ENCODE measurements at places on chromosomes 12 and 14.

DNA sequence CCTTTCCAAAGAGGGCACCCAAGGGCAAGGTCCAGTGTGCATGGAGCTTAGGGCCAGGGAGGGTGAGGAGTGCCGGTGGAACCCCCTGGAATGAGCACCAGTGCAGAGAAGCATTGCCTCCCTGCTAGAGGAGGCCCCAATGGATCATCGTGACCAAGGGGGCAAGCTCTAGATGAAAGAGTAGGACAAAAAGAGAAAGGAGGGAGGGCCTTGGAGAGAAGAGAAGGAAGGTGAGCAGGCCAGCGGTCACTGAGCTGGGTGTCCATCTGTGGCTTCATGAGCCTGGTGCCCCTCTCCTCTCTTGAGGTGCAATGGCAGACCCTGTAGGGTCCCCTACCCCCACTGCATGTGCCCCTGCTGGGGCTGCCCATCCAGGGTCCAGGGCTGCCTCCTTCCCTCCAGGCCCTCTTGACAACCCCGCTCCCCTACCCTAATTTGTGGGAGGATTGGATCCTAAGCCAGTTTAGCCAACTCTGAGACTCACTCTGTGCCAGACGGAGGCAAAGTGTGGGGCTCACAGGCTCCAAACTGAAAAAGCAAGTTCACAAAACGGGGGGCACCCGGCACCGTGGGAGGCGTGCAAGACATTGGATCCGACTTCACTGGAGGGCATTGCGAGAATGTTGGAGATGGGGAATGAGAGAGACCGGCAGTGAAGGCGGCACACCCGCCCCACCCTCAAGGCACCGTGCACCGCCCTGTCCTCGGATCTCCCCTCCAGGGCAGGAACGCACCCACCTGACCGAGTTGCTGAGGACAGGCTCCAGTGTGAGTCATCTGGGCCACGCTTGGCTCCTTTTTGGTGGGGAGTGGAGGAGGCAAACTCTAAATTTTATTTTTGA, 207.5 kb downstream of the KIF26A start:
- no peak for DNase-seq

- no peak for DNase-seq
Observed at GRCh38 chr14:29161593-29161992, 395.0 kb downstream of the FOXG1 start.

DNA sequence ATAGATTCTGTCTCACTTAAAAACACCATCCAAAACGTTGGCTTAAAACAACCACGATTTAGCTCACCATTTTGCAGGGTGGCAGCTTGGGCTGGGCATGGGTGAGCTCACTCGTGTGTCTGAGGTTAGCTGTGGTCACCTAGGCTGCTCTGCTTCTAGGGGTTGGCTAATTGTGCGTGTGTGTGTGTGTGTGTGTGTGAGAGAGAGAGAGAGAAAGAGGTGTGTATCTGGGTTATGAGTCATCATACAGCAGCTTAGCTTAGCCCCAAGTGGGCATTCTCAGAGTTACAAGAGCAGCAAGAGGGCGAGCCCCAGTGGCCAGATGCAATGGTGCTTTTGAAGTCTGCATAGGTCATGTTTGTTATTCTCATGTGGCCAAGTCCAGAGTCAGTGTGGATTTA, 6.0 kb downstream of the FBXW8 start:
- DNase-seq, result no peak

DNA sequence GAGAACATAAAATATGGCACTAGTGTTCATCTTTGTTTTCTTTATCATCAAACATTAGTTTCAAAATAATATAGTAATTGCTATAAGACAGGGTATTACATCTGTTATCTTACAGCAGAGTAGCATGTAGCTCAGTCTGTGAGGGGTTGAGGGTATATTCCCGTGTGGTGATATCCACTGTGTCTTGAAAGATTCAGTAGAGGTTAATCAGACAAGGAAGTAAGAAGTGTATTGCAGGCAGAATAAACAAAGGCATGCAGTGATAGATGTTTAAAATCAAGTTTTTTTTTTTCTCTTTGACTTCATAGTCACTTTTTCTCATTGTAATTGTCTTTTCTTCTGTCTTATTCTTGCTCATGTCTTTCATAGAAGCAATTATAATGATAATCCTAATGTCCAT, 48.3 kb downstream of the METTL25 start:
- no peak for DNase-seq

- no peak for DNase-seq
Observed at GRCh38 chr14:74649673-74650072, 37.6 kb upstream of the LTBP2 start.

- no peak for DNase-seq
Observed at GRCh38 chr14:71532344-71532743, 399.9 kb upstream of the RGS6 start.

DNA sequence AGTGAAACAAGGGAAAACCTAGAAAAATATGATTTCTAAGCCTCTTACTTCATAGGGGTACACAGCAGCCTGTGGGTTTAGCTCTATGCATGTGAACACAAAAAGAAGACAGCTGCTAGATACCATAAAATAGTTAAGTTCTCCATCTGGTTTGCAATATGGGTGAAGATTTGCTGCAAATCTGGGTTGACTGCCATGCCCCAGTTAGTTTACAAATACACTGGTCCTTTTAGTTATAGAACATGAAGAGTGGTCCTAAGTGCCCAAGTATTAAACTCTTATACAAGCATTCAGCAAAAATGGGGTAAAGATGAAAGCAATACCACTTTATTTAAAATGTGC, 176.1 kb downstream of the AEBP2 start:
- no peak for DNase-seq

GRCh38 chr12:103505371-103506236, 9.8 kb upstream of the C12orf42 start:
- no peak for DNase-seq

DNA sequence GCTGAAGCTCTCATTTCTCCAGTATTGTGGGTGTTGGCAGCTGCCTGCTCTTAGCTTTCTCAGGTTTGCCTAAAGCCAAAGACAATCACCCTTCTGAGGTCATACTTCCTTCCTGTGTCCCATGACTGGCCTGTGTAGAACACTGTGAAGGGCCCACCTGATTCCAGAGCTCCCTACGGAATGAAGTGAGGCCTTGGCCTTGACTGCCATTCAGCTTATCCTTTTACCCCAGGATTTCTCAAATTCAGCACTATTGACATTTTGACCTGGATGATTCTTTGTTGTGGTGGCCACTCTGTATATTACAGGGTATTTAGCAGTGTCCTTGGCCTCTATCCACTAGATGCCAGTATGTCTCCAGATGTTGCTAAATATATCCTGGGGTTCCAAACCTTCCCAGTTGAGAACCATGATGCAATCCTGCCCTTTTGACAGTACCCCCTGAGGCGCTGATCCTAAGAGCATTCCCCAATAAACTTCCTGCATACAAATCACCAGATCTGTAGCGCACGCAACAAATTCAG, 112.3 kb upstream of the KRR1 start:
- no peak for DNase-seq

GRCh38 chr12:28793581-28794151, 355.4 kb upstream of the FAR2 start:
- DNase-seq, result no peak

DNA sequence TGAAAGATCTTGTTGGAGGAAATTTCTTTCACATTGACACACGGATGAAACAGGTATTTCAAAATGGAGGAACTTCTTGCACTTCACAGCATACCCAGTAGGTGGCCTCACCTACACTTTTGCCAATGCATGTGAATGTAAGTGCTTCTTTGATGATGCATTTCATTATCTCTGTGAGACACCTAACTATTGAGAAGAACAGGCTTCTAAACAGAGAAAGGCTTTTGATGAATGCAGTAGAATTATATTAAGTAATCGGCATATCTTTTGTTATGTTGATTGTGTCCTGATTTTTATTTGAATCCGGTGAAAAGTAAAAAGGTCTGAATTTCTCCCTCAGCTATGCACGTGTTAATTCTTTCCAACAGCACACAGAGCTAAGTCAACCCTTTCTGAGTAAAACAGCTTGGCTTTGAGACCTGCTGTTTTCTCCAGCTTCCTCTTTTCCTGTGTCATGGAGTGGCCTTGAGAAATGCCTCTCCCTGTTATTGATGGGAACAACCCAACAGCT, 399.0 kb downstream of the NAV3 start:
- DNase-seq, result no peak

DNA sequence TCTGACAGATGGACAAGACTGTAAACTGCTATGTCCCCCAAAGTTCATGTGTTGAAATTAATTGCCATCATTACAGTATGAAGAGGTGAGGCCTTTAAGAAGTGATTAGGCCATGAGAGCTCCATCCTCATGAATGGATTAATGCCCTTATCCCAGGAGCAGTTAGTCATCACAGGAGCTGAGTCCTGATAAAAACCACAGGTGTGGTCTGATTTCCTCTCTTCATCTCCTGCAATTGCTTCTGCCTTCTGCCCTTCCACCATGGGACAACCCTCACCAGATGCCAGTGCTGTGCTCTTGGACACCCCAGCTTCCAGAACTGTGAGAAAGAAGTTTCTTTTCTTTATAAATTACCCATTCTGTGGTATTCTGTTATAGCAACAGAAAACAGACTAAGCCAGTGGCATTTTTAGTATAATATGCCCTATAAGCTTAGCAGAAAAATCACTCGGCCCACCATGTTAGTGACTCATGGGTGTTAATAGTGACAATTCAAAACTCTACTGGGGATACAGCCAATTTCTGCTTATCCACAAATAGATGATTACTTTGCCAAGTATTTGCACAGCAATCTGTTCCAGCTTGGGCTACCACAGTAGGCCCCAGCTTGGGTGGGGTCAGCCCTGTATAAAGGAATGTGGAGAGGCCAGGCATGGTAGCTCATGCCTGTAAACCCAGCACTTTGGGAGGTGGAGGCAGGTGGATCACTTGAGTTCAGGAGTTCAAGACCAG, 129.0 kb upstream of the BCL2L14 start:
- no peak for DNase-seq

GRCh38 chr14:35949920-35950513, 123.9 kb downstream of the BRMS1L start:
- DNase-seq, result no peak

- DNase-seq, result no peak
Observed at GRCh38 chr12:50514526-50515276, 9.9 kb downstream of the DIP2B start.

- no peak for DNase-seq
Observed at GRCh38 chr12:132619386-132620112, 973 bp downstream of the P2RX2 start.

DNA sequence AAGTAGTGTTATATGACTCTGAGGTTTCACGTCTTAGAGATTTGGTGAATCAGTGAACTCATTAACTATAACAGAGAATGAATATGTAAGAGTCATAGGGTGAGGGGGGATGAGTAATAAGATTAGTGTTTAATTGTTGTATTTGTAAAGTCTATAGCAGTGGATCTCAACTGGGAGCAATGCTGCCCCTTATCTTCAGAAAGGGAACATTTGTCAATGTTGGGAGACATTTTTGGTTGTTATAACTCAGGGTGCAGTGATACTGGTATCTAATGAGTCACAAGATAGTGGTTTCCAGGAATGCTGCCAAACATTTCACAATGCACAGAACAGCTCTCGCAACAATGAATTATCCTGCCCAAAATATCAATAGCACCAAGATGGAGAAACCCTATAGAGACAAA, 1193.7 kb downstream of the GALC start:
- DNase-seq, result peak; percentile 1

DNA sequence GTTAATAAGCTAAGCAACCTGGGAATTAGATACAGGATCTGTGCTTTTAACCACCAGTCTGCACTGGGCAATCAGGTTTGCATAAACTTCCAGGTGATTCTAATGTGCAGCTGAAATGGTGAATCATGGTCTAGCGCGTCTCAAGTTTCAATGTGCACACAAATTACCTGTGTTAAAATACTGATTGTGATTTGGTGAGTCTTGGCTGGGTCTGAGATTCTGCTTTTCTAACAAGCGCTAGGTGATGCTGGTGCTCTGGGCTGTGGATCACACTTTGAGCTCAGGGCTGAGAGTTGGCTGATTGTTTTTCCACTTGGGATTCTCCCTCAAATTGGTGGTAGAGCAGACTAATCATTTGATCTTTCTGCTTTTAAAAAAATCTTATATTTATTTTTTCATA, 124.8 kb downstream of the C12orf75 start:
- no peak for DNase-seq

- peak; percentile 61 for DNase-seq
Observed at GRCh38 chr12:67068761-67069450, 200.3 kb upstream of the CAND1 start.

All from NCI-H2171 (cell line).